ENCODE measurements at places on chromosomes 5 and 9.

- DNase-seq, result no peak
Observed at GRCh38 chr9:125785248-125785751, 38.1 kb downstream of the PBX3 start.

GRCh38 chr5:34026089-34026761 is 16.8 kb downstream of the C1QTNF3 start:
- DNase-seq, result no peak

GRCh38 chr5:59390074-59390659 is 503.4 kb downstream of the PDE4D start:
- DNase-seq, result no peak

DNA sequence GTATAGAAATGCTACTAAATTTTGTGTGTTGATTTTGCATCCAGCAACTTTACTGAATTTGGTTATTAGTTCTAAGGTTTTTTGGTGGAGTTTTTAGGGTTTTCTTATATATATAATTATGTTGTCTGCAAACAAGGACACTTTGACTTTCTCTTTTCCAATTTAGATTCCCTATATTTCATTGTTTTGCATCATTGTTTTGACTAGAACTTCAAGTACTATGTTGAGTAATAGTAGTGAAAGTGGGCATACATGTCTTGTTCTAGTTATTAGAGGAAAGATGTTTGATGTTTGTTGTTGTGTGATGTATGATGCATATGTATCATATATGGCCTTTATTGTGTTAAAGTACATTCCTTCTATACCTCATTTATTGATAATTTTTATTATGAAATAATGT is 362.3 kb upstream of the PRR16 start:
- no peak for DNase-seq

GRCh38 chr9:128216781-128217553 is 13.8 kb downstream of the DNM1 start:
- no peak for DNase-seq

DNA sequence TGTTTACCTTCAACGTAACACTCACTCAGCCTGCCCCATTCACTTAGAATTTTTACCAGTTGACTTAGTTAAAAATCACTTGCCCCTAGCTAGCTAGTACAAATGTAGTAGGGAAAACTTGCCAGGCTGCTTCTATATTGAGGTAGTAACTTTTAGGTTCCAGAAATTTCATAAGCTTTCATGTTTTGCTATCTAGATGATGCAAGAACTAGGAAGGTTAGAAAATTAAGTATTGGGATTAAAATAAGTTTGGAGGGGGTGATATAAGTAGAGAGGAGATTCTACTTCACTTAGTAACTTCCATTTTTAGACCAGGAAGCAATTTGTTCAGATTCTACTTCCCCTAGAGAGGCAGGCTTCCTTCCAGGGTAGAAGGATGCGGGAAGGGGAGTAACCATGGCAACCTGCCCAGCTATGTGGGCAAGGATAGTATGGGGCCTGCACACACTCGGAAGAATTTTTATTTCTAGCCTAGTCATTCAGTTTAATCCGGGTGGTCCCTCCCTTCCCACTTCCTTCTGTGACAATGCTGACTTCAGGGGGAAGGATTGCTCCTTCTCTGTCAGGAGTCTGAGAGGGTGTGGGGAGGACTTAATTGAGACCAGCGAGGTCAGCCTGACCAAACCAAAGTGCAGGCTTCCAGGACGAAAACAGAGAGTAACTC is 4.2 kb downstream of the DAB2 start:
- no peak for DNase-seq

DNA sequence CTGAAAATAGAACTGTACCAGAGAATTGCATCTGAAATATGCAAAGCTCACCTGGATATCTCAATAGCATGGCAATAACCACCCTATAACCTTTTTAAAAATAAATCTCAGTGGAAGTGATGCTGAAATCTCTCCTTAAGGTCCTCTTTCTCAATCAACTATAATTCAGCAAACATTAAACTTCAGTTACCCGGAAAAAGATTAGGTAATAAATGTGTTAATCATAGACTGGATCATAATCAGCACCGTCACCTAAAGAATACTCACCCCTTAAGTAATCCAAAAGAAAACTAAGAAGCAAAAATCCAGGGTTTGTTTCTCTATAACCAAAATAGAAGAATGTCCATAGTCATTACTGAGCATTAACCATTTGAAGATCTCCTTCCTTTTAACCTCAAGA is 44.3 kb upstream of the DENND4C start:
- no peak for DNase-seq

- DNase-seq, result no peak
Observed at GRCh38 chr9:97548379-97548778, 46.9 kb downstream of the TMOD1 start.

GRCh38 chr9:33687779-33688178 is 107.6 kb upstream of the PRSS3 start:
- DNase-seq, result no peak

DNA sequence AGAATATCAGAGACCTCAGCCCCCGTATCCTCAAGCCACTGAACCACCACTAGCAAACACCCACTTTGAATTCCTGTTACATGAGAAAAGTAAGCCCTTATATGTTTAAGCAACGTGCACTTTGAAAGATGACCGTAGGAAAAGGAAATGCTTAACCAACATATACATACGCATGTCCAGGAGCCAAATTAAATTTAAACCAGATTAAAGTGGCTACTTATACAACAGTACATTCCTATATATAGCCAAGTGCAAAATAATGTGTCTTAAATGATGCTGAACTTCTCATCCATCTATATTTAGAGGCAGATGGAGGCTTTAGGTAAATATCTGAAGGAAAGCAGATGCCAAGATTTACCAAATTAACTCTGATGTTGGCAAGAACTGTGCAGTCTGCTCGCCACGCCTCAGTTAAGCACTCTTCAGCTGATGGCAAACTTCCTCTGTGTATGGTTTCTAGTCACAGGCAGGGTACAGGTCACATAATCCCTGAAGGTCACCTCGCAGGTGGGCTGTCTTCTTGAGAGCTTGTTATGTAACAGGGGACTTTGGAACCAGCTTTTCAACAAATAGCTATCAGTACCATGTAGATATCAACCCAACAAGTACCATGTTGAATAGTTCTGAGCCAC is 8.6 kb downstream of the GCNT4 start:
- no peak for DNase-seq

GRCh38 chr5:32916648-32917047 is 205.5 kb downstream of the NPR3 start:
- DNase-seq, result peak; percentile 52

DNA sequence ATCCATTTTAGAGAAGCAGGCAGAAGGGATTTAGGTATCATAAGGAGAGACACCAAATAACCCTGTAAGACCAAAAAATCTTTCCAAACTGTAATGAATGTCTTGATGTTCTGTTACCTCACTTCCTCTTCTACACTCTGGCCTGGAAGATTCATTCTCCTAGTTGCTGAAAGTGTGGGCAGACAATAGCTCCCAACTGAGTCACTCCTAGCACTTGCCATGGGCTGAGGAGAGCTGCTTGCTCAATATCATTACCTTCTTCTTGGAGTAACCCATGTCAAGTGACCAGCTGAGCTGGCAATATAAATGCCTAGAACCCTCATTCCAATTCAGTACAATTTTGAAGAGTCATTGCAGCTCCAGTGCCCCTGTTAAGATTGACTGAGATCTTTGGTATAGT is 1985.5 kb upstream of the CDH6 start:
- no peak for DNase-seq

DNA sequence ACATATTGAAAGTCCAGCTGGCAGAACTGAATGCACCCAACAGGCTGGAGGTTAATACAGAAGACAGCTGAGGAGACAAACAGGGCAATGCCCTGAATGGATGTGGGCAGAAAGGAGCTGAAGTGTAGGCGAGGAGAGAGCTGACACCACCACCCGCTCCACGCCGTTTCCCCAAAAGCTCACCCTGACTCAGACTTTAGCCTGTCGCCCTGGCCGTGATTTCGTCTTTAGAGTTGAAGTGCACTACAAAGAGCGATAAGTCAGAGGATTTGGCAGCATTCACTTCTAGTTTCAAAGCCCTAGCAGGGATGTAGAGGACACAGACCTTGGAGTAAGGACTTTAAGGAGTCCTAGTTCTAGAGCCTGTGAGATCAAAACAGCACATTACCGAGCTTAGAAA is 2.2 kb upstream of the ERAP1 start:
- no peak for DNase-seq

GRCh38 chr9:135209852-135210251 is 122.4 kb downstream of the OLFM1 start:
- DNase-seq, result no peak

DNA sequence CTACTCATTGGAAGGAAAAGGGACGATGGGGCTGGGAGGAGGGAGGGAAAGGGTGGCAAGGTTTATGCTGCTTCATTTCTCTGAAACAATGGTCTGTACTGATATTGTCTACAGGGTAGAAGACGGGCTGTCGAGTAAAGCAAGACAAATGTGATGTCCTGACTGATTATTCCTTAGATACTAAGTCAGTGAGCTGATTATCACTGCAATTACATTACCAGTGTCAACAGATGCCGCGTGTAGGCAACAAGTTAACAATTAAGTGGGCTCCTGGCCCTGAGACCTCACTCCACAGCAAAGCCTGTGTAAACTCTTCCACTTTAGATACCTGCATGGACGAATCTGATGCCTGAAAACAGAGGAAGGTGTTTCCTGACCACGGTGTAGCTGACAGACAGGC is 602.8 kb downstream of the IRX1 start:
- DNase-seq, result no peak

GRCh38 chr9:6134661-6135180 is 80.9 kb upstream of the IL33 start:
- no peak for DNase-seq

DNA sequence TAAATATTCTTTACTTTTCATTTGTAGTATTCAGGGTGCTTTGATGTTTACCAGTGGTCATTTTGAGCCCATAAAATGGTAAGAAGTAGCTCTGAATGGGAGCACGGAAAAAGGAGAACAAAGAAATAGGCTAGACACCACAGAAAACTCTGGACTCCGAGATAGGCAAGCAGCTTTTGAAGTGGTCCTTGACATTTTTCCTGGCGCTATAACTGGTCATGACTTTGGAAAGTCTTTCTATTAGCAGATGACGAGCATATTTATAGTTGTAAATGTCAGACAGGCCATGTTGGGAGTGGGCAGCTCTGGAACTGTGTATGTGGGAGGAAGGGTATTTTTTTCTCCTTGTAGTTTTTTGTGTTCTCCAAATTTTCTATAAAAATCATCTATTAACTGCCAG is 126.1 kb upstream of the POC5 start:
- no peak for DNase-seq

GRCh38 chr5:32319392-32319791 is 6.7 kb upstream of the MTMR12 start:
- DNase-seq, result peak; percentile 54

DNA sequence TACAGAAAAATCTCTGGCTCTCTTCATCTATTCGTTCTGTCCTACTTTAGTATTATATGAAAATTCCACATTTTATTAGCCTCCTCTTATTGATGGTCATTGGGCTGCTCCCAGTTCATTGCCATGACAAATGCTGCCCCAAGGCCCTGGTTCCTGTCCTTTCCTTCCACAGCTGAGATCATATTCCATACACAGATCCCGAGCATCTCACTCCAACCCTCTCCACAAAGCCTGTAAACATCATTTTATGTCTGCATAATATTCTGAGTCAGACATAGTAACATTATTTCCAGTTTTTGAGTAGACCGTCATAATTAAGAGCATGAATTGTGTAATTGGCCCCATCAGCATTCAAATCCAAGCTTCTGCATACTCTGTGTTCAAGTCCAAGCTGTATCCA is 86.3 kb downstream of the MVB12B start:
- DNase-seq, result no peak

- DNase-seq, result no peak
Observed at GRCh38 chr9:89137542-89138462, 40.8 kb downstream of the SHC3 start.

GRCh38 chr9:96651626-96652025 is 3.5 kb downstream of the PRXL2C start:
- no peak for DNase-seq

DNA sequence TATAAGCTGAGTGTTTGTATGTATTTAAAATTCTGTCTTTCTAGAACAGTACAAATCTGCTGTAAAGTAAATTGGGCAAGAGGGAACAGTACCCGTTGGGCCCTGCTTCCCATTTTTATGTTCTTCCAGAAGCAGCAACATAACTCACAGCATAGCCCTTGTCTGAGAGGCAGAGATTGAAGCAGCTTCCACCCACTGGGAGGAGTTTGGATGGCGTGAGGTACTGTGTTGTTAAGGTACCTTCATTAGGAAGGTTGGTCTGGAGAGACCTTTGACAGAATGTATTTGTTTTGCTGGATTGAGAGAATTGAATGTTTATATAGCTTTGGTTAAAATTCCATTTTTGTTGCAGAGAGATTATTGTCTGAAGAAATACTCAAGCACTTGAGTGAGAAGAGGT is 24.8 kb downstream of the RAI14 start:
- no peak for DNase-seq

GRCh38 chr5:96377597-96377996 is 55.5 kb downstream of the PCSK1 start:
- no peak for DNase-seq

GRCh38 chr5:88830567-88830966 is 52.4 kb downstream of the MEF2C start:
- no peak for DNase-seq

DNA sequence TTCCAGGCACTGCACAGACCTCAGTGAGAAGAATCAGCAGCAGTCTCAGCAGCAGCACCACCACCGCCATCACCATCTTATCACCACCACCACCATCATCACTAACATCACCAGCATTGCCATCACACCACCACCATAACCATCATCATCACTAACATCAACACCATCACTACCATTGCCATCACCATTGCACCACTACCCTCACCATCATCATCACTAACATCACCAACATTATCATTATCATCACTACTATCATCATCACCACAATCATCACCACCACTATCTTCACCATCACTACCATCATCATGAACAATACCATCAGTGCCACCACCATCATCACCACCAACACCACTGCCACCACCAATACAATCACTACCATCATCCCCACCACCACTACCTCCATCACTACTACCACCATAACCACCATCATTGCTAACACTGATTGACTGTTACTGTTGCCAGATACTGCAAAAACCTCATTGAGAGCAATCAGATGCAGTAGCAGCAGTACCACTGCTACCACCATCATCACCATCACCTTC is 61.7 kb downstream of the ABLIM3 start:
- DNase-seq, result no peak

GRCh38 chr5:134255418-134256150 is 29.7 kb upstream of the PPP2CA start:
- DNase-seq, result no peak

GRCh38 chr9:35568196-35568595 is 36.9 kb upstream of the TESK1 start:
- DNase-seq, result no peak

All from WTC11 (cell line).